Stimulated activated CD4-positive, alpha-beta T cell treated with anti-CD3 and anti-CD28 coated beads, Interleukin-1b, Interleukin-23, amount 100 ng/mL, for 1 hour (primary cell): ENCODE measurements at places on chromosomes 11 and 22.

DNA sequence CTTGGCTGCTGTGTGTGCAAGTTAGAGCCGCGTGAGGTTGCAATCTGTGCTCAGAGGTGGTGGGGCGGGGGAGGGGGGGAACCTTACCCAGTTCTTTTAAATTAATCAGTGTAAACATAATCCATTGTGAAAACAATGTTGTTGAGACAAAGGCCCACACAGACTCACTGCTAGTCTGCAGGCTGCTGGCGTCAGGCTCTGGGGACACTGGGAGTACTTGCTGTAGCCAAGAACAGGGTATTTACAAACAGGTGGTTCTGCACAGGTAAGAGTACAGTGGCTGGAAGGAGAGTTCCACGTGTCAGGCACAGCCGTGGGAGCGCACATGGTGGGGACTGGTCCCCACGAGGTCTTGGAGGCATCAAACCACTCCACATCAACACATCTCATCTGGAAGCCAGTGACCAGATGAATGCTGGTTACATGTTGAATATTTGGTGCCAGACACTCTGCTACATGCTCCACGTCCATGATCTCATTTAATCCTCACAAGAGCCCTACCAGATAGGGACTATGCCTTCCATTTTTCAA, 27.4 kb downstream of the SCUBE1 start:
- DNase-seq: no peak

DNA sequence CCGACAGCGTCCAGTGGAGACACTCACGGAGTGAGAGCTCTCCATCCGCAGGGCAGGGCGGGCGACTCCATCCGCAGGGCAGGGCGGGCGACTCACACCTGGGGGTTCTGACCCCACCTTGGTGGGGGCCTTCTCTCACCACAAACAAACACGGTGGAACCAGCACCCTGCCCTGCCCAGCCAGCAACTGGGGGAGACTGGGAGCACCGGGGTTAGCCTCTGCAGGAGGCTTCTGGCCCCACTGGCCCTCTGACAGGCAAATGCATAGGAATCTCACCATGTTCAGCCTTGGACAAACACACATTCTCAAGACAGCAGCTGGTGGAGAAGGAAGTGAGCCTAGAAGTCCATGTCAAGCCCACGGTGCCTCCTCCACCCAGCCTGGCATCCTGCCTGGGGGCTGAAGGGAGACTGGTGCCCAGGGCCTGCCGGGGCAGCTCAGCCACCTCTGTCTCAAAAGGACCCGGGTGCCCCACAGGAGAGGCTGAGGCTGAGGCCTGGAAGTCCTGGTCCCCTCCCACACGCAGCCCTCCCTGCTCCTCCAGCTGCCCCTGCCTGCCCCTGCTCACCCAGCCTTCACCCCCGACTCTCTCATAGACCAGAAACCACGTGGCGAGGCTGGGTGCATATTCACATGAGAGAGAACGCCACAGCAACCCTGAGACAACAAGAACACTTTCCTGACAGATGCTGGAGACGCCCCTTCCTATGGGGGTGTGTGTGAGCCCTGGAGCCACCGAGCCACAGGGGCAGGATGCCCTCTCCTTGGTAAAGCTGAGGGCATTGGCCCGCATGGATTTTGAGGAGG, 98.4 kb upstream of the B3GAT1 start:
- no peak for DNase-seq

- DNase-seq: no peak
Observed at GRCh38 chr11:111379602-111380136, 594 bp upstream of the POU2AF1 start.

DNA sequence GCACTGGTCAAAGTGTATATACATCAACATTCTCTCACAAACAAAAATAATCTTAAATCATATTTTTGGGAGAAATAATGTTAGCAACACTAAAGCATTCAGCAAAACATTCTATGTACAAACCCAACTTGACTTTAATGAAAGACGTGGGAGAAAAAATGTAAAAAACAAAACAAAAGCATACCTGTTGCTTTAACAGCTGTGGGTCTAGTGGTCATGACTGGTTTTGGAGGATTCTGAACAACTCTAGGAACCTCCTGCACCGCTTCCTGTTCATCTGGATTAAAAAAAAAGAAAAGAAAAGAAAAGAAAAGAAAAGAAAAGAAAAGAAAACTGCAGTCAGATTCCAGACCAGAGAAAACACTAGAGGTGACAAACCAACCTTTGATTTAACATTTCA, 2.1 kb downstream of the FNBP4 start:
- no peak for DNase-seq

- no peak for DNase-seq
Observed at GRCh38 chr22:18031695-18032454, 7.5 kb upstream of the MICAL3 start.

DNA sequence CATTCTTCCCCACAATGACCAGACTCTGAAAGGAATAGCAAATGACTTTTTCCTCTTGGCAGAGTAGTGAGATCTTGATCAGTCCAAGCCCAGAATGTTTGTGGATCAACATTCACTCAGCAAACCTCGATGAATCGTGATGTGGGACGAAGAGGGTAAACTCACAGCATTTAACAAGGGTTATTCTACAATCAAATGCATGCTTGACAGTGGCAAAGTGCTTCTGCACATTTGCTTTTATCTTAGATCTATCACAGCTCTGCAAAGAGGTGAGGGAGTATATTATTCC, 31.8 kb downstream of the TMPRSS5 start:
- DNase-seq: no peak

- no peak for DNase-seq
Observed at GRCh38 chr22:20776624-20777405, 2.9 kb downstream of the SERPIND1 start.
